ENCODE measurements at places on chromosomes 6 and 20.

DNA sequence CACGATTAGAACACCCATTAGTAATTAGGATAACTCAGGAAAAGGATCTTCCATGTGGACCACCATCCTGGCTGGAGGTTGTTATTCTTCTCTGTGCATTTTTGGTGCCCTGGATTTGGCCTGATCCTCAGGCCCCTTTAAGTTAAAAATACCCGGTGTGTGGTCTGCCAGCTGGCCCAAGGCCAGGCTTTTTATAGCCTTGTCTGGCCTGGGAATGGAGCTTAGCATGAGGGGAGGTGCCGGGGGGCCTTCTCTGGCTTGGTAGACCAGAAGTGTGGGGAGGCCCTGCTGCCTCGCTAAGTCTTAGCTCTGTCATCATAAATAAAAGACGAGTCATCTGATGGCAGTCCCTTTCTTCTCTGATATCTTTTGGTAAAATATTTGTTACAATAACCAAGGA, 71.4 kb downstream of the ARID1B start:
- no peak for DNase-seq

GRCh38 chr6:28312939-28313338, 23.0 kb downstream of the ZSCAN31 start:
- no peak for DNase-seq

- no peak for DNase-seq
These were observed 20.9 kb downstream of the FAM8A1 start for GRCh38 chr6:17621003-17621402.

- no peak for DNase-seq
These were observed 273.4 kb downstream of the BMP7 start for GRCh38 chr20:56993020-56993559.

DNA sequence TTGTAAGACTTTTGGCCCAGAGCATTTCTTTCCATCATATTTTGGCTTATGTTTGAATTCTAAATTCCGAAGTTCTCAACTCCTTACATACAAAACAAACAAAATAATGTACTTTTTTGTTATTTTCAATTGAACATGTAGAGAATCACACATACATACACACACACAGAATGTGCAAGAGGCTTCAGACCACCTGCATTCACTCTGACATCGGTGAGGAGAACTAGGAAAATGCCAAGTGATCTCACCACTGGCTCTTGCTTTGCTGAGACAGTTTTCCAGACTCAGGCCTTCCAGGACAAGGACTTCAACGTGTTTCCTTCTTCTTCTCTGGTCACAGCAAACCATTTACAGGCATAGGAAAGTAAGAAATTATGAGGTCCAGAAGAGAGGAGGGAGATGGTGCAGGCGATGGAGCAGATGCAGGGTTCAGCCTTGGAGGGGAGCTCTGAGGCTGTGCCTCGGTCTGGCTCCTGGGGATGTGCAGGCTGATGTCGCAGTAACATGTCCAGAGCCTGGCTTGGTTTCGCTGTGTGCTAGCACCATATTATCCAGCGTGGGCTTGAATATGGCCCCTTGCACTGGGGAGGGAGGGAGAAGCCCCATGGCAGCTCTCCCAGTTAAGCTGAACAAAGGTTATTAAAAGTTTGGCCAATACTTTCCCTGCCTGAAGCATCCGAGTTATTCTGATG, 93.4 kb downstream of the DACT2 start:
- no peak for DNase-seq

GRCh38 chr6:145534989-145535388, 200.3 kb downstream of the EPM2A start:
- no peak for DNase-seq

- DNase-seq: no peak
These were observed 178.2 kb downstream of the SOX4 start for GRCh38 chr6:21771626-21772320.

GRCh38 chr6:29757282-29757681, 34.0 kb downstream of the HLA-F start:
- no peak for DNase-seq

DNA sequence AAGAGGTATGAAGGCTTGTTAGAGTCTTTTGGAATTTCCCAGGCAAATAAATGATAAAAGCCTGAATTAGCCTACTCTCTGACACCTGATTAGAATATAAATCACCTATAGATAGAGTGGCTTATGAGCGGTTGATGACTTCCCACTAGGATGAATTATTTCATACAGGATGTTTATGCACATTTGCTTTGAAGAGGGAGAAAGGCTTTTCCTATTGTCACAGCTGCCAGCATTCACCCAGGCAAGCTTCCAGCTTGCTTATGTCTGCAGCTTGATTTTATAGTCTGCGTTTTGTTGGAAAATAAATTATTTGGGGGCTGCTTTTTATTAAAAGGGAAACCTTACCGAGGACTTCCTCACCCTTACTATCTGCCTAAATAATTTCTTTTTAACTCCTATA, 51.3 kb upstream of the EIF2S2 start:
- no peak for DNase-seq

DNA sequence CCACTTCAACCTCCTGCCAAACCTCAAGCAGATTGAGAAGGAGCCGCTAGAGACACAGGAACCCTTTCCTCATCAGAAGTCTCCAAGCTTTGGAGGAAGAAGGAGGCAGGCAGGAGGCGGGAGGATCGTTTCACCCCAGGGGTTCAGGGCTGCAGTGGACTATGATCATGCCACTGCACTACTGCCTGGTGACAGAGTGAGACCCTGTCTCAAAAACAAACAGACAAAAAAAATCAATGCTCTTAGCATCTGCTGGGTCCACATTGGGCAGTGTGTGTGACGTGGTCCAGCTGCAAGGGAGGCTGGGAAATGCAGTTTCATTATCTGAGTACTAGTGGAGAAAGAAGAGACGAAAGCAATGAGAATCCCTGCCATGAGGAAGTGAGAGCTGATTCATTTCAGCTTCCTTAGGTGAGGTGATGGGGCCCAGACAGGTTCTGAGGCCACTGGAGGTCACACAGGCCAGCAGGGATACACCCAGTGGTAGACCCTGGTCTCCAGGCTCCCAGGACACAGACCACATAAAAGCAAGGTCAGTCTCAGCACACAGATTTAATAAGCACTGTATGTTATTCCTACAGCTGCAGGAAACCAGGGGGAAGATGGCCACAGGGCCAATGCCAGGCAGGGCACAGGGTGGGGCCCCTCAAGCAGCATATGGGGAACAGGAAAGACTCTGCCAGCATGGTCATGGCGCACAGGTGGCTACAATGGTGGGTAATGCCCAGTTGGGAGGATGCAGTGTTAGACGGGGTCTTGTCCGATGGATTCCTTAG, 4.3 kb downstream of the GFRA4 start:
- DNase-seq: no peak

DNA sequence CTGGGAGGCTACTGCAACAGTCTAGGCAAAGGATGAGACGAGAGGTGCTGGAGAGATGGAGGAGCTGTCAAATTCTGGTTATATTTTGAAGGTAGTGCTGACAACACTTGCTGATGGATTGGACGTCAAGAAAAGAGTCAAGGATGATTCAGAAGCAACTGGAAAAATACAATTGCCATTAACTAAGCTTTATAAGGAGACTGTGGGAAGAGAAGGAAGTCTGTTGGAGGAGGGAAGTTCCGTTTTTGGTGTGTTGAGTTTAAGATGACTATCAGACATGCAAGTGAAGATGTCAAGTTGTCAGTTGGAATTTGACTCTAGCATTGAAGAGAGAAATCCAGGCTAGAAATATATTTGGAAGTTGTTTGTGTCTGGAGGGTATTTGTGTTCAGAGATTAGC, 358.1 kb downstream of the RNGTT start:
- no peak for DNase-seq

- no peak for DNase-seq
These were observed 40.3 kb downstream of the NCR2 start for GRCh38 chr6:41375598-41376151.

DNA sequence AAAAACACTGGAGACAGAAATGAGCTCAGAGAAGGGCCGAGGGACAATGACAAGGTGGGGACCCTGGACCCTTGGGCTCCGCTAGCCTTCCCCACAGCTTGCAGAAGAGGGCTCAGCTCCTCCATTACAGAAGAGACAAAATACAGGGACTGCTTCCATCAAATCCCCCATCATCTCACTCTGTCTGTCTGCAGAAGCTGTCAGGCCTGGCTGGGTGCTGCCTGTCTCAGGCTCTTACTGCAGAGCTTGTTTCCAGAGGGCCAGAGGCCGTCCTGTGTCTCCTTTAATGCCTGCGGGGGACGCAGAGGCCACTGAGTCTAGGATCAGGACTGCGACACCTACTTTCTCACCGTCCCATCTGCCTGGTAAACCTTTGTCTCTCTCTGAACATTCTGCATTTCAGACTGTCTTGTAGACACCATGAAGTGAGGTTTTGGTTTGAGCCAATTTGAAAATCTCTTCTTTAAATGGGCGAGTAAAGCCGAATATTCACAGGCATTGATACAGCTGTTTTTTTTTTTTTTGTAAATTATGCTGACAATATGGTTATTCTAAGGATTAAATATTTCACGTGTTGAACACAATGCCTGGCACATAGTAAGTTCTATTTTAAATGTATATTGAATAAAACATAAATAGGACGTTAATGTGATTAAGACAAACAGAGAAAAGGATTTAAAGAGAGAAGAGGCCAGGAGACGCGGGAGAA, 28.3 kb downstream of the RNASET2 start:
- DNase-seq: no peak

- DNase-seq: no peak
These were observed 36.7 kb downstream of the MARCKS start for GRCh38 chr6:113893866-113894265.

GRCh38 chr6:147055821-147056392, 148.3 kb upstream of the STXBP5 start:
- DNase-seq: no peak

GRCh38 chr6:143806282-143807102, 36.6 kb upstream of the LTV1 start:
- DNase-seq: peak; percentile 59

GRCh38 chr6:47061309-47062300, 19.5 kb upstream of the ADGRF1 start:
- DNase-seq: no peak

DNA sequence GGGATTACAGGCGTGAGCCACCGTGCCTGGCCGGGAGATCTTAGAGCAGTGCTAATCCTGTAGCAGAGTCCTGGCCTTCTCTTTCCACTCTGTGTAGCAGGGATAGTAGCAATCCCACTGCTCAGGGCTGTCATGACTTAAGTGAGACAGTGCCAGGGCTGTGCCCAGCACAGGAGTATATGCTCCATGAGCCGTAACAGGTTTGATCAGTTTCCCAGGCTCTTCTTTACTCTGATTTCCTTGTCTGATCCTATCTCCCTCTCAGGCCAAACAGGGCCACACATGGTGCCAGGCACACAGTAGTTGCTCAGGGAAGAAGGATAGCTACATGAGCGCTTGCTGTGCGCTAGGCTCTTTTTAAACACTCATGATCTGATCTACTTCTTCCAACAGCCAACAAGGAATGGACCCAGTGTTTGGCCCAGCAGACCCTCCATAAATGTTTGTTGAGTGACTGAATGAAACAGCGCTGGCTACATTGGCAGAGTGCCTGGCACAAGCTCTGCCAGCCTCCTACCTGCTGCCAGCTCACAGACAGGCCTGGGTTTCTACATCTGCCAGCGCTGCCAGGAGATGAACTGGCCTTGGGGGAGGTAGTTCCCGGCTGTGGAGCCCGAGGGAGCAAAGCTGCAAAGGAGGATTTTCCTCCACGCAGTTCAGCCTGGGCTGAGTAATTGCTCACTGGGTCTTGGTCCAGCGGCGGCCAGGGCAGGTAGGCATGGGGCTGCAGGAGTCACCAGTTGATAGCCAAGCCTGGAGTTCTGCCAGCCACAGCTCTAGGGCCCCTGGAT, 36.9 kb downstream of the SNAI1 start:
- DNase-seq: no peak

- DNase-seq: no peak
These were observed 490.9 kb upstream of the JARID2 start for GRCh38 chr6:14754751-14755513.

DNA sequence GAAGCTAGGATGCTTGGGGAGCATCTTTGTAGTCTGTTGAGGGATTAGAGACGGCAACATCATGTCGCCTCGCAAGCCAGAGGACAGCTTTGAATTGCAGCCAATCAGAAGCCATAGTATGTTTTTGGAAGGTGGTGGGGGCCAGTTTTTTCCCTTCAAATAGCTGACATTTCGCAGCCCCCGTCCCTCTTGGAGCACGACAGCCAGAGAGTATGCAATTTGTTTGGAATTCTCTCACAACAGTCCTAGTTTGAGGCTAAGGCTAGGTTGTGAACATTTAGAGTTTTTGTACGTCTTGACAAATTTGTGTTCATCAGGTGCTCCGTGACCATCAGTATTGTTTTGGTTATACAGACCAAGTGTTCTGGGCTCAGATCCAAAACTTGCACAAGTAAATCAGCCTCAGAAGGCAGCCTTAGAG, 83.3 kb downstream of the PLCB1 start:
- DNase-seq: no peak

GRCh38 chr6:42226645-42227143, 9.0 kb upstream of the MRPS10 start:
- no peak for DNase-seq

GRCh38 chr6:75117701-75118100, 88.2 kb downstream of the COL12A1 start:
- no peak for DNase-seq

GRCh38 chr6:42507901-42508300, 55.9 kb upstream of the UBR2 start:
- DNase-seq: no peak

GRCh38 chr6:56655249-56655648, 12.6 kb upstream of the DST start:
- no peak for DNase-seq

GRCh38 chr20:47428851-47429336, 72.4 kb upstream of the ZMYND8 start:
- no peak for DNase-seq

GRCh38 chr6:159257846-159258245, 88.6 kb downstream of the FNDC1 start:
- no peak for DNase-seq

DNA sequence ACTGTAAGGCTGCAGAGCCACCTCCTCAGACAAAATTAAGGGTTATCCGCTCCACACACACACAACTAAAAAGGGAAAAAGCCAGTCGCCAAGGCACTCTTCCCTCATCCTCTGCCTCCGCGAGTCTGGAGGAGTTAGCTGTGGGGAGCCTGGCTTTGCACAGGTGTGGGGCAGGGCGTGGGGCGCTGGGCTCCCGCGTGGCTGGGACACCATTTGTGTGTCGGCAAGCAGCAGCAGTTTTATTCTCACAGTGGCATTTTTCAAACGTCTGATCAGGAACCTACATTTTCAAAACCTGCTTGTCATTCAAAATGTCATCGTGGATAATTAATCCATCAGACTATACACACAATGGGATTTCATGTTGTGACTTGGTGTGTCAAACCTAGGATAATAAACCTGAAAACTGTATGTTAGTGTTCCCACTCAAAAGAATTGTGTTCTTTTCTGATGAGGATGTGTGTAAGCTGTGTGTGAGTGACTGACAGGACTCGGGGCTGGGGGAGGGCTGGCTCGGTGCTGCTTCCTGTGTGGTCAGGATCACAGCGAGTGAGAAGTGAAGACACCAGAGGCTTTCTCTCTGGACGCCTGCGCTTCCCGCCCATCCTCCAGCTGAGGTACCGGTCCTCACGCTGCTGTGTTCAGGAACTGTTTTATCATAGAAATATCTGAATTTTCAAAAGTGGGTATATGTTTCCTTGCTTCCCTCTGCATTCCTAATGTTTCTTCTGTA, 83.1 kb downstream of the IRF4 start:
- DNase-seq: peak; percentile 87

Data from stimulated activated CD8-positive, alpha-beta memory T cell treated with anti-CD3 and anti-CD28 coated beads, Interleukin-7, amount 100 ng/mL, for 48 hours (primary cell).